Sigmoid colon (tissue), 7 donors: ENCODE measurements at places on chromosomes 2 and 18. TPM values are rescaled to one million over a fixed set of nuclear protein-coding genes. Genes with fewer than 3 reads are reported as not detected.

The LIMS4 gene
- not detected for polyA plus RNA-seq

The SULT1C2 gene
- 0.67 TPM for polyA plus RNA-seq

The INHA gene
- polyA plus RNA-seq = 0.31 TPM

The ANKRD62 gene
- not detected for polyA plus RNA-seq

The BOK gene
- 6.2 TPM for polyA plus RNA-seq

The KCNE4 gene
- polyA plus RNA-seq = 0.23 TPM

The ALPP gene
- polyA plus RNA-seq = not detected

The MRPS5 gene
- 55.9 TPM for polyA plus RNA-seq

The UGT1A4 gene
- polyA plus RNA-seq = 0.50 TPM

GRCh38 chr2:30786923-30787685, 20.1 kb downstream of the CAPN13 start:
- no peak for DNase-seq
- H3K4me3 ChIP-seq = no peak overlapping the region
- H3K4me1 ChIP-seq = no peaks in the 10 kb centered on the region
- H3K27ac ChIP-seq = no peak overlapping the region
- no peaks in the 10 kb centered on the region for H3K27me3 ChIP-seq
- H3K36me3 ChIP-seq = no peaks in the 10 kb centered on the region

DNA sequence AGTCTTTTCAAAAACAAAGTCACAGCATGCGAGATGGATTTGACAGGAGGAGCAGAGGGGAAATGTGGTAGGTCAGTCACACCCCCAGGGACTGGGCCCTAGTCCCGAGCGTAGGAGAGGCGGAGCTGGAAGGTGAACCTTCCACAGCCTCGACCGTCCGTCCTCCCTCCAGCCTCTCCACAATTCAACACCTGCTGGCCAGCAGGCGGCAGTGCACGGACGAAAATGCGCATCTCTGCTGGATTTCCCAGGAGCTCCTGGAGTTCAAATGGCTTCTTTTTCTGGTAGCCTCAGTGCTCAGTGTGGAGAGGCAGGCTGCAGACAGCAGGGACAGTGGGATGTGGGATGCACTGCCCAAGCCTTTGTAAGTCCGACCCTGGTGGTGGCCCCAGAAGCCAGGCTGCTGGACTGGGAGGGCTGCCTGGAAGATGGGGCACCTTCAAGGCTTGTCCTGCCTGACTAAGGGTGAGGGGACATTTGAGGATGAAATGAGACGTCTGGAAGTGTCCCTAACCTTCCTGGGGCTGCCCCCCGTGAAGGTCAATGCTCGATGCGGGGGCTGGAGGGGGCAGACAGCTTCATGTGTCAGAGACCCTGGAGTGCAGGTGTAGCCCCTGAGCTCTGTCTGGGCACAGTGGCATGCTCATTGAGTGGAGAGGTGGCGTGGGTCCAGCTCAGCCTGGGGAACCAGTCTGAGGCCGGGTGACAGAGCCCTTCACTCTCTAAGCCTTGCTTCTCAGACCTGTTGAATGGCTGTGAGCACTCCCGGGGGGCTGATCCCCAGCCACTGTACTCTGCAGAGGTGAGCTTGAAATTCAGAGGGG, 189.5 kb downstream of the TFCP2L1 start:
- H3K27me3 ChIP-seq = no peaks in the 10 kb centered on the region
- no peak overlapping the region for H3K27ac ChIP-seq
- no peaks in the 10 kb centered on the region for H3K36me3 ChIP-seq
- H3K4me3 ChIP-seq = no peak overlapping the region
- peaks cover 23% of the 10 kb centered on the region for H3K4me1 ChIP-seq

DNA sequence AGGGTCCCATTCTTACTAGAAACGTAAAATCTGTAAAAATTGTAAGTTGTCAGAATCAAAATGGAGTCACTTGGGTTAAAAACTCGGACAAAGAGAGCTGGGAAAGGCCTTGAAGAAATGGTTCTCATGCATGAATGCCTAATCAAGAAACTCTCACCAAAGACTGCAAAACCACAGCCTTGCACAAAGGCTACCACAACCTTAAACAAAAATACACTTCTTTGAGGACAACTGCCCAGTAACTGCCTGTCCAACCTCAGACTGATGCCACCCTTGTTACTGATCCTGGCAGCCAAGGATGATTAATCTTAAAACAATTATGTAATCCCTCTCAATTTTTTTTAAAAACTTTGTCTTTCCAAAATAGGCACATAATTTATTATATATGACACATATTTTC, 299.3 kb downstream of the CCDC85A start:
- DNase-seq = no peak
- H3K27ac ChIP-seq = no peak overlapping the region
- H3K36me3 ChIP-seq = no peaks in the 10 kb centered on the region
- H3K4me1 ChIP-seq = no peaks in the 10 kb centered on the region
- H3K4me3 ChIP-seq = no peak overlapping the region
- H3K27me3 ChIP-seq = no peaks in the 10 kb centered on the region

DNA sequence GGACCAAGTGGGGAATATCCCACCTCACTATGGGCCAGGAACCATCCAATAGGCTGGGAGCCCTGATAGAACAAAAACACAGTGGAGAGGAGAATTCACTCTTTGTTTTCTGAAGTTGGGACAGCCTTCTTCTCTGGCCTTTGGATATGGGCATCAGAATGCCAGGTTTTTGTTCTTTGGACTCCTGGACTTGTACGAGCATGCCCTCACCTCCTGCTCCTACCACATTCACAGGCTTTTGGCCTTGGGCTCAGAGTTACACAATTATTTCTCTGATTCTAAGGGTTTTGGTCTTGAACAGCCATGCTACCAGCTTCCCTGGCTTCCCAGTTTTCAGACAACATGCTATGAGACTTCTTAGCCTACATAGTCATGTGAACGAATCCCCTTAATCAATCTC, 732.9 kb upstream of the VRK2 start:
- DNase-seq = no peak
- H3K27me3 ChIP-seq = no peaks in the 10 kb centered on the region
- no peak overlapping the region for H3K27ac ChIP-seq
- H3K4me1 ChIP-seq = no peaks in the 10 kb centered on the region
- no peak overlapping the region for H3K4me3 ChIP-seq

- no peak overlapping the region for H3K4me3 ChIP-seq
- H3K27ac ChIP-seq = no peak overlapping the region
- no peaks in the 10 kb centered on the region for H3K36me3 ChIP-seq
- H3K4me1 ChIP-seq = no peaks in the 10 kb centered on the region
These were observed 18.7 kb downstream of the RBBP8 start for GRCh38 chr18:22951823-22952222.

- no peak overlapping the region for H3K27ac ChIP-seq
- DNase-seq = no peak
These were observed 17.2 kb downstream of the RALB start for GRCh38 chr2:120269816-120270215.

- H3K4me1 ChIP-seq = no peaks in the 10 kb centered on the region
- H3K27me3 ChIP-seq = no peaks in the 10 kb centered on the region
- no peaks in the 10 kb centered on the region for H3K36me3 ChIP-seq
These were observed 74.2 kb downstream of the LPIN1 start for GRCh38 chr2:11820650-11821049.

GRCh38 chr18:44848644-44849335, 168.1 kb downstream of the SETBP1 start:
- no peak for DNase-seq
- no peak overlapping the region for H3K27ac ChIP-seq
- no peak overlapping the region for H3K4me3 ChIP-seq
- no peaks in the 10 kb centered on the region for H3K36me3 ChIP-seq

GRCh38 chr2:50443868-50444630, 587.9 kb downstream of the NRXN1 start:
- DNase-seq = no peak
- H3K4me1 ChIP-seq = no peaks in the 10 kb centered on the region
- no peaks in the 10 kb centered on the region for H3K27me3 ChIP-seq
- no peak overlapping the region for H3K4me3 ChIP-seq

DNA sequence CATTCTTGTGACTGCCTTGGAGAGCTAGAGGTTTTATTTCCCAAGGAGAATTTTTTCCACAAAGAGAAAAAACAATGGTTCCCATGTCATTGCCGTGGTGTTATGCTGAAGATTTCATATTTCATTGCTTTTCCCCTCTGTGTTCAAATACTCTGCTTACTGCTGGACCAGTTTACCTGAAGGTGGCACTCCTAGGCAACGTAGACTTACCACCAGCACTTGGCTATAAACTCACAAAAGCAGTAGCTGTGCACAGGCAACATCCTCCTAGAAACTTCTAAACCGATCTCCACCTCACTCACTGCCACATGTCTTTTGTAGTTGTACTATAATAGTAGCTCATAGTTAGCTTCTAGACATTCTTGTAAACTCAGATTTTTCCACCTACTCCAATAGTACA, 1319.7 kb upstream of the CRIM1 start:
- H3K4me3 ChIP-seq = no peak overlapping the region
- no peaks in the 10 kb centered on the region for H3K36me3 ChIP-seq
- H3K27me3 ChIP-seq = no peaks in the 10 kb centered on the region
- H3K4me1 ChIP-seq = no peaks in the 10 kb centered on the region
- H3K27ac ChIP-seq = no peak overlapping the region
